ENCODE measurements at places on chromosomes 11 and 22.

- no peak for DNase-seq
Observed at GRCh38 chr11:76327756-76328388, 53.1 kb downstream of the THAP12 start.

GRCh38 chr11:1854949-1855885 lies 2.3 kb downstream of the LSP1 start:
- DNase-seq: no peak

GRCh38 chr22:27382947-27383346 lies 418.6 kb downstream of the MN1 start:
- DNase-seq: no peak

DNA sequence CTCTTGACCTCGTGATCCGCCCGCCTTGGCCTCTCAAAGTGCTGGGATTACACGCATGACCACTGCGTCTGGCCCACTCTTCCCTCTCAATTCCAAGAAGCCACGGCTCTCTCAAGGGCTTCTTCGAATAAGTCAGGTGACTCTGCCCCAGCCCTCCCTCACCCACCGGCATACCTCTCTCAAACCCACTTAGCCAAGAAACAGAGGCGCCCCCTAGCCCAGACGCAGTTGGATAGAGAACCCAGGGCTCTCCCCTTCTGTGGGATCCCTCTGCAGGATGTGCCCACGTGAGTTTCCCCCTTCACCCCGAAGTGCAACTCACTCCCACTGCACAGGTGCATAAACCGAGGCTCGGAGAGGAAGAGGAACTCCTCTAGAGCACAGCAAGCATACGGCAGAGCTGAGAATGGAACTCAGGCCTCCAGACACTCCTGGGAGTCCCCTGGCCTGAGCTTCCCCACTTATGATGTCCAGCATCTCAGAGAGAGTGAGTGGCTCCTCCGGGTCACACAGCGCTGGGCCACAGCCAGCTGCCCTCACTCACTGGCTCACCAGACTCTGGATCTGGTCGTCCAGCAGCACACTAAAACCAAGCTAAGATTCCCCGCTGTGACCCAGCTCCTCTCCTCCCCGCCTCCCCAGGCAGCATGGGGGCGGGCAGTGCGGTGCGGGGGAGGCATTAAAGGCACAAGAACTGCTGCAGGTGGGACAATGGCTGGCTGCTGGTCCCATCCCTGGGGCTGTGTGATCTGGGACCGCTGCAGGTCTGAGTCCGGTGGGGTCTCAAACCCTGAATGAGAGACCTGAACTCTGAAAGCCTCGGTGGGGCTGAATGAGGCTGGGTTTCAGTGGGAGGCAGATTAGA lies 16.8 kb upstream of the RGL4 start:
- no peak for DNase-seq

DNA sequence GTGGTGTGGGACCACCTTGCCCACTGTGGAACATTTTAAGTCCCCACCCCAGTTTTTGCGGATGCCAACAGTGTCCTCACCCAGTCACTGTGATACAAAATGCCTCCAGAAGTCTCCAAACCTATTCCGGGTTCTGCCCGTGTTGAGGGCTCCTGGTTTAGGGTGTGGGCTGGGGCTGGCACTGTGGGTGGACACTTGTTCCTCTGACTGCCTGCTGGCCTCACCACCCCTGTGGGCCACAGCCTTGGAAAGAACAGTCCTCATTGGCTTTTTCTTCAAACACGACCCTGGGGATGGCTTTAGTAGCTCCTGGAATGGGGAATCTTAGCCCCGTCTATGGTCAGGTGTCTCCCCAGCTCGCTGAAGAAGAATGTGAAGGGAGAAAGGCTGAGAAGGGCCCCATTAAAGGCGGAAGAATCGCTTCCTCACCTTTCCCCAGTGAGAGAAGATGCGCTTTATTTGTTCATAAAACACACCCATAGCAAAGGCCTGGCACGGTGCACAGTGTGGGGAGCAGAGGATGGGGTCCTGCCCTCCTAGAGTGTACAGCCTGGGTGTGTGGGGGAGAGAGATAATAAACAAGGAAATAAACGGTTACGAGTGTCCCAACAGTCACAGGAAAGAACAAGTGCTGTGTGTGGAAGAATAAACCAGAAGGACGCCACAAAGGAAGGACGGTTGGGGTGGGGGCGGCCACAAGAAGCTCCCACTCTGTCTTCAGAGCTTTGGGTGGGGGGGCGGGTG lies 91.6 kb upstream of the SLC22A12 start:
- no peak for DNase-seq

DNA sequence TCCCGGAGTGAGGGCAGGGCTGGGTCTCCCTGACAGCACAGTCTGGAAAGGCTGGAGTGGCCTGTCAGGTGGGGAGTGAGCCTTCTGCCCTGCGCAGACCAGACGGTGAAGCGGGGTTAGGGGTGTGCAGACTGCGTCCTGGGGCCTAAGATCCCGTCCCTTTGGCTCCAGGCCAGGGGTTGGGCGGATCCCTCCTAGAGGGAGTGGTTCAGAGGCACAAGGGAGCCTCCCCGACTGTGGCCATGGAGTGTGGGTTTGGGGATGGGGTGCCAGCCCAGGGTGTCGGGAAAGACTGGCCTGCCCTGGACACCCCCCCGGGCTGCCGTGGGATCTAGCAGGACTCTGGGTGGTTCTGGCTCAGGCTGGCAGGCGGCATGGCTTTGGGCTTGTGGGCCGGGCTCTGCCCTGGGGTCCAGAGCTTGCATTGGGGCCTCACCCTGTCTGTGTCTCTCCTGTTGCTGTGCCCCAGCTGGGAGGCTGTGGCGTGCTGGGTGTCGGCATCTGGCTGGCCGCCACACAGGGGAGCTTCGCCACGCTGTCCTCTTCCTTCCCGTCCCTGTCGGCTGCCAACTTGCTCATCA lies 19.5 kb downstream of the TSPAN4 start:
- no peak for DNase-seq

DNA sequence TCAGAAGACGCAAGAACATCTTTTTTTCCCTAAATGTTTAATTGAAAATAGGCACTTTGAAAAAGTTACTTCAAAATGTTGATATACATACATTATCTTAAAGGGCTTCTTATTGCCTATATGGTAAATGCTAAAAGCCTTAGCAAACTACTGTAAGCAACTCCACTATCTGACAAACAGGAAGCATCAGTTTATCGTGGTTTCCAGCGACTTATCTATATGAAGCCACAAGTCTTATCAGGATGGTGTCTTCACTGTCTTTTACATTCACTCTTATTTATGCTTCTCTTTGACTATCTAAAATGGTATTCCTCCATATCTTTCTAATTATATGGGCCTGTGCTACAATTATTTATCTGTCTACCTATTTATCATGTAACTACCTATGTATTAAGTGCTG lies 2091.9 kb downstream of the LRRC4C start:
- DNase-seq: no peak

DNA sequence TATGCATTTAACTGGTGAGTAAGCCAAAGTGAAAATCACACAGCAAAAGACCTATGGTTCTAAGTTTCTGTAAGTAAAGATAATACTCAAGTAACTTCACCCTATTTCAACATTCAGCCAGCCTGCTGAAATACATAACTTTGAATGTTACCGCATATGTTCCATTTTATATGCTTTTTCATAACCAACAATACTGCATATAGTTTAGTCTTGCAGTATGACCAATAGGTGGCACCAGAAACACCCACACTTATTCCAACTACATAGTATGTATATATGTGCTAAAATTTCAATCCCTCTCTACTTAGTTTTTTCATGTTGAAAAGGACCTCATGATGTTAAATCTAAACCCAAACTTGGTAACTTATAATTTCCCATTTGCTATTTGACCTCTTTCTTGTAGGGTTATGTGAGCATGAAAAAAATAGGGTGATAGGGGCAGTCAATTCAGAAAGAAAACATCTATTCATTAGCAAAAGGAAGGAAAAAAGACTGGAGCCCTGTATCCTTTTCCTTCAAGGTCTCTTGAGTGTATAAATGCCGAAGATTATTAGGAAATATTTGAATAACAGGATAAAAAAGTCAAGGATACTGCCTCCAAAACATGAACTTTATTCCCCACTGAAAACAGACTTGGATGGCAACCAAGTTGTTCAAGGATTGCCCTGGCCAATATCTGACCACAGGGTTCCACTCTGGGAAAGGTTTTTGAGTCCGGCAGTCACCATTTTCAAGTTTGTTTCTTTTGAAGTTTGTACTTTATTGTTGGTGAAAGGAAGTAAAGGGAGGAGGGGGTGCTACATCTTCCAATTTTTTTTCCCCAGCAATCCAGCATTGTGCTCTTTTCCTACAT lies 23.8 kb upstream of the FZD4 start:
- peak; percentile 28 for DNase-seq

- no peak for DNase-seq
Observed at GRCh38 chr11:104435494-104435893, 271.5 kb upstream of the PDGFD start.

- no peak for DNase-seq
Observed at GRCh38 chr11:7077101-7077500, 11.7 kb upstream of the RBMXL2 start.

- no peak for DNase-seq
Observed at GRCh38 chr22:27327981-27328721, 473.4 kb downstream of the MN1 start.

Measured in NCI-H2081 (cell line).